ENCODE measurements at places on chromosomes 6 and 20. TPM values are rescaled to one million over a fixed set of nuclear protein-coding genes. Genes with fewer than 3 reads are reported as not detected.

DNA sequence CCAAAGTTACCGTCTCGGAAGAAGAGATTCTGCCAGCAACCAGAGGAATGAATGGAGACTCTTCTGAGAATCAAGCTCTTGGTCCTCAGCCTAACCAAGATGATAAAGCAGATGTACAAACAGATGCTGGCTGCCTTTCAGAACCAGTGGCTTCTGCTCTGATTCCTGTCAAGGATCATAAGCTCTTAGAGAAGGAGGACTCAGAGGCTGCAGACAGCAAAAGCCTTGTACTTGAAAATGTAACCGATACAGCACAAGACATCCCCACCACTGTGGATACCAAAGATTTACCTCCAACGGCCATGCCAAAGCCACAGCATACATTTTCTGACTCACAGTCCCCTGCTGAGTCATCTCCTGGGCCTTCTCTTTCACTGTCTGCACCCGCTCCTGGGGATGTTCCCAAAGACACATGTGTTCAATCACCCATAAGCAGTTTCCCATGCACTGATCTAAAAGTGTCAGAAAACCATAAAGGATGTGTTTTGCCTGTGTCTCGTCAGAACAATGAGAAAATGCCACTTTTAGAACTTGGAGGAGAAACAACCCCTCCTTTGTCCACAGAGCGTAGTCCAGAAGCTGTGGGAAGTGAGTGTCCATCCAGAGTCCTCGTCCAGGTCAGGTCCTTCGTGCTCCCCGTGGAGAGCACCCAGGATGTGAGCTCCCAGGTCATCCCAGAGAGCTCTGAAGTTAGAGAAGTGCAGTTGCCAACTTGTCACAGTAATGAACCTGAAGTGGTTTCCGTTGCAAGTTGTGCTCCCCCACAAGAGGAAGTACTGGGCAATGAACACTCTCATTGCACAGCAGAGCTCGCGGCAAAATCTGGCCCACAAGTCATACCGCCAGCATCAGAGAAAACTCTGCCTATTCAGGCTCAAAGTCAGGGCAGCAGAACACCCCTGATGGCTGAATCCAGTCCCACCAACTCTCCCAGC, 109.6 kb downstream of the RTN4IP1 start:
- H3K4me3 ChIP-seq: no peak overlapping the region
- H3K27ac ChIP-seq: no peak overlapping the region
- no peaks in the 10 kb centered on the region for H3K27me3 ChIP-seq
- H3K36me3 ChIP-seq: no peaks in the 10 kb centered on the region

GRCh38 chr20:32823078-32823477, 3.3 kb downstream of the MAPRE1 start:
- peak overlapping the region; percentile 46 for H3K27ac ChIP-seq
- H3K27me3 ChIP-seq: no peaks in the 10 kb centered on the region
- DNase-seq: no peak

- no peak for DNase-seq
- no peak overlapping the region for H3K4me3 ChIP-seq
- H3K4me1 ChIP-seq: no peaks in the 10 kb centered on the region
- H3K27ac ChIP-seq: no peak overlapping the region
- no peaks in the 10 kb centered on the region for H3K36me3 ChIP-seq
Measured at GRCh38 chr6:140790109-140790508, 1342.6 kb upstream of the GJE1 start.

DNA sequence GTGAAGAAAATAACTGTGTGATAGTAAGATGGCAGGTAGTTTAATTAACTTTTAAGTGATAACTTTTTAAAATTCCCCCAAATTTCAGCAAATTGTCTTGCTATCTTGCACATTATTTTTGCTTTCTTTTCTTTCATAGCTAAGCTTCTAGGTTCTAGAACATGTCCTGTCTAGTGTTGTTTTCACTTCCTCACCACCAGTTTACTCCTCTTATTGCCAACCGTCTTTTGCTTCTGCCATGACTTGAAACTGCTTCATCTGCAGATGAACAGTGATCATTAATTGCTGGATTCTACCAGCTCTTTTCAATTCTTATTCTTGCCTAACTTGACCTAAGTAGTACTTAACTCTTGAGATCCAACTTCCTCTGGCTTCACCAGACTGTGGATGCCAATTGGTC, 137.8 kb downstream of the CENPW start:
- no peaks in the 10 kb centered on the region for H3K4me1 ChIP-seq
- no peak overlapping the region for H3K27ac ChIP-seq
- H3K36me3 ChIP-seq: no peaks in the 10 kb centered on the region
- no peak for DNase-seq
- H3K27me3 ChIP-seq: no peaks in the 10 kb centered on the region

GRCh38 chr6:35898003-35898402, 22.9 kb downstream of the SRPK1 start:
- H3K4me3 ChIP-seq: no peak overlapping the region
- no peak for DNase-seq
- no peaks in the 10 kb centered on the region for H3K27me3 ChIP-seq
- H3K4me1 ChIP-seq: peaks cover 5% of the 10 kb centered on the region
- no peak overlapping the region for H3K27ac ChIP-seq

GRCh38 chr6:44554861-44555260, 167.4 kb downstream of the CDC5L start:
- no peaks in the 10 kb centered on the region for H3K27me3 ChIP-seq
- H3K36me3 ChIP-seq: no peaks in the 10 kb centered on the region
- DNase-seq: no peak
- H3K4me1 ChIP-seq: no peaks in the 10 kb centered on the region
- H3K4me3 ChIP-seq: no peak overlapping the region

DNA sequence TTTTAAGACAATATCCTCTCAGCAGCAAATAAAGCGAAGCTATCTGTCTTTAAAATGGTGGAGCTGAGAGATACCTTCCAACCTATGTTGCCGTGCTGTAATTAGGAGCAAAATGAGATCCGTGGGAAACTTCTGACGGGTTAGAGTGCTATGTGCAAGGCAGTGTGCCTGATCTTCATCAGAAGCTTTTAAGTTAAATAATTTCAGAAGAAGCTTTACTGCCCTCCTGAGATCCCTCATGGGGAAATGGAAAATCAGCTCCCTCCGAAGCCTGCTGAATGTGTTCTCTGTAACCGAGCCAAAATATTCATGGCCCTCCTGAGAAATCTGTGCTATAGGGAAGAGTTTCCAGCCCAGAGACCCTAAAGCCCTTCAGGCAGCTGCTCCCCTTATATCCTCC, 43.7 kb upstream of the TBC1D7 start:
- H3K27ac ChIP-seq: no peak overlapping the region
- H3K4me1 ChIP-seq: peaks cover 12% of the 10 kb centered on the region
- no peak overlapping the region for H3K4me3 ChIP-seq
- DNase-seq: no peak
- H3K36me3 ChIP-seq: no peaks in the 10 kb centered on the region

DNA sequence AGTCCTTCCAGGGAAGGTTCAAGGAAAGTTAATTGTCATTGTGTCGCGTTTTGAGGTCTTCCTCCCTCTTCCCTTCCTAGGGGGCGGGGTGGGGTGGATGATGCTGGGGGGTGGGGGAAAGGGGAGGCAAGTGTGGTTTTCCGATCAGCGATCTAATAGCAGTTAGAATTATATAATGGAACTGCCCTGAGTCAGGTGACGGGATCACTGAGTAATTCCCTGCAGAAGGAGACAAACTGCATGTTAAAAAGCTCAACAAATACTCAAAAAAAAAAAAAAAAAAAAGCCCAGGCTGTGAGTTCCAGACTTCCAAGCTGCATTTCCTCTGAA, 240.4 kb downstream of the PHACTR1 start:
- no peaks in the 10 kb centered on the region for H3K36me3 ChIP-seq
- no peaks in the 10 kb centered on the region for H3K27me3 ChIP-seq
- no peak for DNase-seq
- peak overlapping the region; percentile 76 for H3K4me3 ChIP-seq
- H3K27ac ChIP-seq: peak overlapping the region; percentile 65
- H3K4me1 ChIP-seq: no peaks in the 10 kb centered on the region

FAM83B gene
- 0.47 TPM for total RNA-seq

NR2E1 gene
- not detected for total RNA-seq

ZNF831 gene
- 0.08 TPM for total RNA-seq

NKAIN2 gene
- total RNA-seq: 0.65 TPM

GLO1 gene
- 72.6 TPM for total RNA-seq

OR2J2 gene
- total RNA-seq: not detected

TMEM74B gene
- total RNA-seq: 0.90 TPM

CNR1 gene
- 2.4 TPM for total RNA-seq

TRIM10 gene
- total RNA-seq: not detected

DEFB132 gene
- not detected for total RNA-seq

PERP gene
- 0.95 TPM for total RNA-seq

Data from psoas muscle (tissue), 8 donors.